ENCODE measurements at places on chromosomes 5 and 9.
A peak's percentile ranks its signal among the peaks of the same experiment; 100 is the strongest.

DNA sequence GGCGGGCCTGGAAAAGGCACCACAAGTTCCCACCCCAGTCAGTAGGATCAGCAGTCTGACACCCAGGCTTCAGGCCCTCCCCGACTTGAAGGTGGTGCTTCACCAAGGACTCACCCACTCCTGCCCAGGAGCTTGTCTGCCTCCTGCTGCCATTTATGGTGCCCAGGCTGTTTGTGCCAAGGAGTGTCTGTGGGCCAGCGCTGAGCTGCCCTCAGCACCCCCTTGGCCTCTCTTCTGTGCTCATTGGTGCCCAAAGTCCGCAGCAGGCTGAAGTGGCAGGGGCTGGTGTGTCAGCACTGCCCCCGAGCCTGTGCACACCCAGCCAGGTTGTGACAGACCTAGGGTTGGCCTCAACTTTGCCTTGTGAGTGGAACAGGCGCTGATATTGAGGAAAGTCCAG is 23.5 kb downstream of the JMY start:
- no peak overlapping the region for H3K4me3 ChIP-seq
- H3K27ac ChIP-seq, result no peak overlapping the region
- no peak for DNase-seq
- no peaks in the 10 kb centered on the region for H3K36me3 ChIP-seq
- H3K4me1 ChIP-seq, result peaks cover 46% of the 10 kb centered on the region

DNA sequence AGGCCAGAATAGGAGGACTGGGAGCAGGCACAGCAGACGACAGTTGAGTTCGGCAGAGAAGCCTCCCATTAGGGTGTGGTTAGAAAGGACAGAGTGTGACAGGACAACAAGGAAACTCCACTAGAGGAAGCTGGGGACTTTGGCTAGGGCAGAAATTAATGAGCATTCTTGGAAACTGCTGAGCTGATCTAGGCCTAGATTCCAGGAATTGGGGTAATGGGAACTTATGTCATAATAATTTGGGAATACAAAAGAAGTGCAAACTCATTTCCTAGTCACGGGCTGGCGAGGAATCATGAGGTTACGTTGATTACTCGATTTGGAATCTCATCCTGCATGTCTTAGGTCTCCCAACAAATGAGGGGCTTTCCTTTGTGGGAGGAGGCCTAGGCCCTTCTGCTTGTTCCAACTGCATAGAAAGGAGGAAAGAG is 144.6 kb upstream of the RPS23 start:
- peaks cover 2% of the 10 kb centered on the region for H3K4me1 ChIP-seq
- H3K27ac ChIP-seq, result no peak overlapping the region
- no peaks in the 10 kb centered on the region for H3K36me3 ChIP-seq
- no peaks in the 10 kb centered on the region for H3K27me3 ChIP-seq
- H3K4me3 ChIP-seq, result no peak overlapping the region
- DNase-seq, result no peak

DNA sequence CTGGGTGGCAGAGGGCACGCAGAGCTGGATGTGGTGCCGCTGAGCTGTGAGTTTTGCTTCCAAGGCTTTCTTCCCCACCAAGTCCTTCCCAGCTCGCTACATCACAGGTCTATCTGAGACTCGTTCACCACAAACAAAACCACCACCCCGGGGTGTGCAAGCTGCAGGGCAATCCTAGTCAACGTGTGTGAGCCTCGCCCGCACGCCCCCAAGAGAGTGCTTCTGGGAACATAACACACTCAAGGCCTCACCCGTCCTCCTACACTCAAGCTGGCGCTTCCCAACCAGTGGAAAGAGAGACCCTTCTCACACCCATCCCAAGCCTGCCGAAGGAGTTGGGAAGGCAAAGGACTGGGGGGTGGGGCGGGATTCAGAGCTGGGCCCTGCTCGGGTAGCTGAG is 10.6 kb downstream of the SNAPC4 start:
- H3K4me3 ChIP-seq, result no peak overlapping the region
- peaks cover 15% of the 10 kb centered on the region for H3K4me1 ChIP-seq
- DNase-seq, result no peak
- H3K27me3 ChIP-seq, result no peaks in the 10 kb centered on the region
- H3K36me3 ChIP-seq, result peaks cover 6% of the 10 kb centered on the region
- H3K27ac ChIP-seq, result no peak overlapping the region

- H3K36me3 ChIP-seq, result peaks cover 4% of the 10 kb centered on the region
- no peaks in the 10 kb centered on the region for H3K27me3 ChIP-seq
- no peak overlapping the region for H3K27ac ChIP-seq
- H3K4me3 ChIP-seq, result no peak overlapping the region
Measured at GRCh38 chr9:130785940-130786508, 49.0 kb upstream of the ABL1 start.

GRCh38 chr9:129550199-129550839 is 70.6 kb downstream of the C9orf50 start:
- peaks cover 2% of the 10 kb centered on the region for H3K36me3 ChIP-seq
- peak overlapping the region; percentile 83 for H3K4me3 ChIP-seq
- H3K27ac ChIP-seq, result no peak overlapping the region
- H3K27me3 ChIP-seq, result peaks cover 48% of the 10 kb centered on the region
- no peak for DNase-seq

- no peaks in the 10 kb centered on the region for H3K4me1 ChIP-seq
- DNase-seq, result no peak
- no peak overlapping the region for H3K27ac ChIP-seq
- H3K36me3 ChIP-seq, result no peaks in the 10 kb centered on the region
- H3K4me3 ChIP-seq, result no peak overlapping the region
- no peaks in the 10 kb centered on the region for H3K27me3 ChIP-seq
Measured at GRCh38 chr9:79912318-79913070, 340.7 kb downstream of the TLE4 start.

GRCh38 chr9:100088202-100088601 is 10.6 kb downstream of the ERP44 start:
- peak overlapping the region; percentile 74 for H3K4me3 ChIP-seq
- no peaks in the 10 kb centered on the region for H3K27me3 ChIP-seq
- peak overlapping the region; percentile 92 for H3K27ac ChIP-seq

- no peak for DNase-seq
- H3K4me1 ChIP-seq, result peaks cover 2% of the 10 kb centered on the region
- H3K27ac ChIP-seq, result no peak overlapping the region
- peaks cover 49% of the 10 kb centered on the region for H3K27me3 ChIP-seq
- H3K4me3 ChIP-seq, result no peak overlapping the region
Measured at GRCh38 chr5:2131196-2131595, 248.5 kb upstream of the IRX4 start.

DNA sequence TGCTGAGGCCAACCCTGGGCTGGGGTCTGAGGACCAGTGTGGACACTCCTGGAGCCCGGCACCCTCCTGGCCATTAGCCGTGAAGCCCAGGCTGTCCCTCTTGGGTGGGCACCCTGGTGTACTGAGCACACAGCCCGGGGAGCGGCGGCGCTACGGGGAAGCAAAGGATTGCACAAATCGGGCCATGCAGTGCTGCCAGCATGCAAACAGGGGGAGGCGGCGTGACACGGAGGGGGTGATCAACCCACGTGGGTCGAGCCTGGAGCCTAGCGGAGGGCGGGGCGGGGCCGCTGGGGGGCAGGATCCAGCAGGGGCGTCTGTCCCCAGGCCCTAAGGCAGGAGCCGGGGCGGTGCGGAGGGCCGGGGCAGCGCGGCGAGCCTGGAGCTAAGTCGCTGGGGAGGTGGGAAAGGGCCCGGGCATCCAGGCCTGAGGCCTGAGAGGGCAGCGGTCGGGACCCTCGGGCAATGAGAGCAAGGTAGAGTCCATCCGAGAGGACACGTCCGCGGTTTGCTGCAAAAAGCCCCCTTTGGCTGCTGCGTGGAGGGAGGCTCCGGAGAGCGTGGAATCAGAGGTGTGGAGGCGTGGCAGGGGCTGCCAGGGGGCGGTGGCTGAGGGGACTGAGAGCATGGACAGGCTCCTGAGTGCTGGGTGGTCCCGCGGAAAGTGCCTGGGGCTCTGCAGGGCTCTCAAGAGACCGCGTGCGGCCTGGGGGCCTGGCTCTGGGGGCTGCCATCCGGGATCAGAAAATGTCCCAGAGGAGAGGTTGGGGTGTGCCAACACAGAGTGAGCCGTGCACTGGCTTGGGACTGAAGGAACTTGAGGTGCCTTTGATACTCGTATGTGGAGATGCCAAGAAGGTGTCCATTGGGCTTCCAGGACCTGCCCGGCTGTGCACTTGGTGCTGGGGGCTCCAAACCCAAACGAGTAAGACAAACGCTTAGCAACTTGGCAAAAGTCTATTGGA is 94.2 kb downstream of the BARX1 start:
- H3K4me3 ChIP-seq, result peak overlapping the region; percentile 32
- peaks cover 4% of the 10 kb centered on the region for H3K36me3 ChIP-seq
- H3K27me3 ChIP-seq, result peaks cover 74% of the 10 kb centered on the region
- DNase-seq, result no peak

- peaks cover 21% of the 10 kb centered on the region for H3K4me1 ChIP-seq
- H3K4me3 ChIP-seq, result peak overlapping the region; percentile 80
- no peaks in the 10 kb centered on the region for H3K36me3 ChIP-seq
- DNase-seq, result no peak
- peak overlapping the region; percentile 86 for H3K27ac ChIP-seq
Measured at GRCh38 chr9:132487980-132488535, 78.0 kb downstream of the CFAP77 start.

DNA sequence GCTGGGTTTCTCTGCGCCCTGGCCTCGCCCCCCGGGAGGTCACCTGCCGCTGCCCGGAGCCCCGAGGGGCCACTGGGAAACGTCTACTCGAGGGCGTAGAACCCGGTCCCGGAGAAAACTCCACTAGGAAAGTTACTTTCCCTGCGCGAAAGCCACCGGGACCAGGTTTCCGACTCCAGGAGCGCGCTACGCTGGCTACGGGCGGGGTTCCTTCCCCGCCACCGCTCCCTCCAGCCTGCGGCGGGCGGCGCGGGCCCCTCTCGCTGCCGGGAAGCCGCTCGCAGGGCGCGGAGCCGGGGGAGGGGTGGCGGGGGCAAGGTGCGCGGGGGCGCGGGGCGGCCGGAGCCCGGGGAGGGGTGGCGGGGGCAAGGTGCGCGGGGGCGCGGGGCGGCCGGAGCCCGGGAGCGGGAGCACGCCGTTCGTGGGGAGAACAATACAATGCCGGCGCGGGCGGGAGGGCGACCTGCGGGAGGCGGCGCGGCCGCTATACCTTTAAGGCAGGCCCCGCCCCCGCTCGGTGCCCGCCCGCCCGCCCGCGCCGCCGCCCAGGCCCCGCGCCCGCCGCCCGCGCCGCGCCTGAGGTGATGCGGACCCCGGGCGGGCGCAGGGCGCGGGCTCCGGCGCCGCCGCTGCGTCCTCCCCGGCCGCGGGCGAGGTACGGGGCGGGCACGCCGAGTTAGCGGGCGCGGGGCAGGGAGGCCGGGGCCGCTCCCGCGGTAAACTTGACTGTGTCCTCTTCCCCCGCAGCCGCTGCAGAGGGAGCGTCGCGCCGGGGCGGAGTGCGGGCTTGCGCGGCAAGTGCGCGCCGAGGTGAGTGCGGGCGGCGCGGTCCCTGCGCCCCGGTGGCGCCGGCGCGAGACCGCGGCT is 278.1 kb downstream of the AOPEP start:
- no peaks in the 10 kb centered on the region for H3K4me1 ChIP-seq
- peaks cover 6% of the 10 kb centered on the region for H3K36me3 ChIP-seq
- H3K27ac ChIP-seq, result no peak overlapping the region
- peaks cover 22% of the 10 kb centered on the region for H3K27me3 ChIP-seq
- DNase-seq, result peak; percentile 35
- H3K4me3 ChIP-seq, result peak overlapping the region; percentile 89

DNA sequence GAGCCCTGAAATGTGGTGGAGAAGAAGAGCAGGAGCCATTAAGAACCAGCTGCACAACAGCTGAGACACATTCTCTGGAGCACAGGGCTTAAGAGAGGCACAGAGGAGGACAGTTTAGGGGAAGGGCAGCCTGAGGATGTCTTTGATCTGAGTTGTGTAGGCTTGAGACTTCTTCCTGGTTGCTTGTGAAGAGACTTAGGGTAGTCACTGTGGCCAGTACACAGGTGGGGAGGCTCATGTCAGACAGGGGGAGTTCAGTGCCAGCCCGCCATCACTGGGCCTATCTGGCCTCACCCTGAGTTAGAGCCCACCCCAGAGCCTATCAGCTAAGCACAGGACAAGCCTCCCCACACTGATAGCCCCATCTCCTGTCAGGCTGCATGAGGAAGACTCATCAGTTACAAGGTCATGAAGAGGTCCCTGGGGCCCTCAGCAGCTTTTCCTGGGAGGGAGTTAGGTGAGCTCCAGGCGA is 19.8 kb downstream of the SLC22A4 start:
- no peak overlapping the region for H3K27ac ChIP-seq
- DNase-seq, result no peak
- no peak overlapping the region for H3K4me3 ChIP-seq
- no peaks in the 10 kb centered on the region for H3K27me3 ChIP-seq

DNA sequence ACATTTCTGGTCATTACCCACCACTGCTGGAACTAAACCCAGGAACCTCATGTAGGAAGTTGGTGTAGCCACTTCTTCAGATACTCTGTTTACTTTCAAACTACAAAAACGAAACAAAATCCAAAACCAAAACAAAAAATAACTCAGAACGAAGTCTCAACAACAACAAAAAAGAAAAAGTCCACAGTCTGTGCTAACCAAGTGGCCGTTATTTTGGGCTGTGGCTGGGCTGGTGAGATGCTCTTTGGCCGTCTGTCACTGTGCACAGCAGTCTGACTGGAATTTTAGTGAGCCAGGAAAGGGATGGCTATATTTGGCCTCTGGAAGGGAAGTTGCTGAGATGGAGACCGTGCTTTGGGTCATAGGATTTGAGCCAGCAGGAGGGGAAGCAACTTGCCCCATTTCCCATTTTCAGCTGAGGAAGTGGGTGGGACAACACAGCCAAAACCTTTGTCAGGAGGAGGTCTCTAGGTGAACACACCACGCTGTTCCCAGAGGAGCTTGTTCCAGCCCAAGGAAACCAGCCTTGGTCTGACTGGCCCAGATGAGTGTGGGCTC is 334.1 kb downstream of the ZSWIM6 start:
- no peak overlapping the region for H3K4me3 ChIP-seq
- peaks cover 62% of the 10 kb centered on the region for H3K27me3 ChIP-seq
- H3K36me3 ChIP-seq, result peaks cover 2% of the 10 kb centered on the region
- no peak for DNase-seq

- peak overlapping the region; percentile 99 for H3K27ac ChIP-seq
- H3K4me1 ChIP-seq, result peaks cover 29% of the 10 kb centered on the region
- peak; percentile 75 for DNase-seq
- peak overlapping the region; percentile 99 for H3K4me3 ChIP-seq
Measured at GRCh38 chr5:134226441-134227192, 744 bp upstream of the PPP2CA start.

GRCh38 chr9:129703667-129704355 is 38.4 kb downstream of the PRRX2 start:
- DNase-seq, result no peak
- no peaks in the 10 kb centered on the region for H3K36me3 ChIP-seq
- H3K27me3 ChIP-seq, result peaks cover 31% of the 10 kb centered on the region
- no peak overlapping the region for H3K4me3 ChIP-seq

- H3K36me3 ChIP-seq, result peaks cover 6% of the 10 kb centered on the region
- no peak overlapping the region for H3K27ac ChIP-seq
- H3K27me3 ChIP-seq, result peaks cover 57% of the 10 kb centered on the region
Measured at GRCh38 chr5:157126-157715, 34.1 kb upstream of the LRRC14B start.

DNA sequence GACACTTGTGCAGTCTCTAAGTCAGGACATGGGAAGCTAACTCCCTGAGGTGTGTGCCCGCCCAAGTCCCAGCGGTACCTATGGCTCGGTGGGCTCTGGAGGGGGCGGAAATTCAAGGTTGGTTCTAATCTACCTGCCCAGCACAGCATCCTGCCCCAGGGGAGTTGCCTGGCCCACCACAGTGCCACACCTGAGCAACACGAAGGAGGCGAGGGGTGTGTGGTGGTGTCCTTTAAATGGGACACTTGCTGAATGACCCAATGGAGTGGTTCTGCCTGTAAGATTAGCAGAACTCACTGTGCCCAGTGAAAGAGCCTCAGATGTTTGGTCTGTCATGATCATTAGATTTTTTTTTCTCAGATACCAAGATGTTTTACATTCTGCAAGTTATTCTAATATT is 70.7 kb upstream of the OTULINL start:
- H3K4me1 ChIP-seq, result peaks cover 5% of the 10 kb centered on the region
- H3K36me3 ChIP-seq, result peaks cover 4% of the 10 kb centered on the region
- no peak for DNase-seq
- no peaks in the 10 kb centered on the region for H3K27me3 ChIP-seq
- H3K4me3 ChIP-seq, result no peak overlapping the region
- H3K27ac ChIP-seq, result no peak overlapping the region
